Activated T-helper 1 cell treated with anti-CD3 and anti-CD28 coated beads, Interleukin-2, amount 50 U/mL, for 16 hours (primary cell): ENCODE measurements at places on chromosomes 3 and 15.

- no peak for DNase-seq
Measured at GRCh38 chr3:143188881-143189280, 69.3 kb downstream of the CHST2 start.

DNA sequence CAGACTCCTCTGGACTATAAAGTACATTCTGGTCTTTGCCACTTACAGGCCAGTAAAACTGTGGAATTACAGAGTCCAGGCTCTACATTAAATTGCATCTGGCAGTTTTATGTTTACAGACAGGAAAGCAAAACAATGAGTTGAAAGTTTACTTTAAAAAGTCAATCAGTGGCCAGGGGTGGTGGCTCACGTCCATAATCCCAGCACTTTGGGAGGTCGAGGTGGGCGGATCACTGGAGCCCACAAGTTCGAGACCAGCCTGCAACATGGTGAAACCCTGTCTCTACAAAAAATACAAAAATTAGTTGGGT is 53.8 kb downstream of the TM4SF4 start:
- DNase-seq: no peak

GRCh38 chr3:194937882-194938321 is 252.2 kb downstream of the FAM43A start:
- no peak for DNase-seq

DNA sequence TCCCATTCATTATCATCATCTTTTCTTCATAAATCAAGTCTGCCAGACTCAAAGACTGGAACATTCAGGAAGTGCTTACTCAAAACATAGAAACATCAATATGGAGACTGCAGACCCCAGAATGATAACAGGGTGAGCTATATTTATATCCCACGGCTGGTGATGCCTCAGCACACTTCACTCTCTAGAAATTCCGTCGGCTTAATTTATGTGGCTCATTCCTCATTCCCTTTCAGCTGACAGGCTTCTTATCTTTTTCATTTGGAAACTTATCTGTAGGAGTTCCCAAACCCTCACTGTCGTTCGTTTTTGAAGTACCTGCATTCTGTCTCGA is 45.5 kb downstream of the RFTN1 start:
- DNase-seq: no peak

- no peak for DNase-seq
Measured at GRCh38 chr15:63605036-63605435, 7.8 kb downstream of the FBXL22 start.

DNA sequence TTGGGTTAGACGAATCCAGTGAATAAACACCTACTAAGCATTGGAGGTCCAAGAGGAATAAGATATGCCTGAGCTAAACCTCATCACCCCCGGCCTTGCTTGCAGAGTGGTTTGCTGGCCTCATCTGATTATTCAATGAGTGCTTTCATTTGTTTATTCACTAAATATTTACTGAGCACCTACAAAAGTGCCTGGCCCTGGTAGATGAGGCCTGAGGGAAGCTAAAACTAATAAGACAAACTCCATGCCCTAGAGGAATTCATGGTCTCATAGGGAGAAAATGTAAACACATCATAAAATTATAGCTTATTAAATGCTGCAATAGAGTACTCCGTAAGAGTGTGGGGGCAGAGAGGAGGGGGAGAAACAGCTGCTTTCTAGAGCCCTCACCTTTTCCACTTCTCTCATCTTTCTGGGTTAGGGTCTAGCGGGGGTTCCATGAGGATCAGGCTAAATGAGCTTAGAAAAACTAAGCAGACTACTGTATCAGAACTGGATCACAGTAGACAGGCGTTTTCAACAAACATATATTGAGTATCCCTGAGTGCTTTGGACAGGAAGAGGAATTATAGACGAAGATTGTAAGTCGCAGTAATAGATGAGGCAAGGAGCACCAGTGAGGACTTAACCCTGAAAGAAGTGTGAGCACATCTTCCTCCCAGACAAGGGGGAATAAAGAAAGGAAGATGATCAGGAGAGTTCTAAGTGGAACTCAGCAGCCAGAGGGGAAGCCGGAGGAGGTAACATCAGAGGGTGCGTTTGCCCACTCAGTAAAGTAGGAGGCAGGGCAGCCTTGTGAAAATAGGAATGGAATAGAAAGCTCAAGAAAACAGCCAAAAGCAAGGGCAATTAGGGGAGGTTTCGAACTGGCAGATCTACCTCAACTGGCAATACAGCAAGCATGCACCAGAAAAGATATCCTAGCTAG is 31.5 kb upstream of the LAMP3 start:
- no peak for DNase-seq

GRCh38 chr3:197216914-197217313 is 81.5 kb downstream of the DLG1 start:
- DNase-seq: no peak

- DNase-seq: no peak
Measured at GRCh38 chr3:110198717-110199587, 861.6 kb upstream of the DPPA4 start.

- DNase-seq: no peak
Measured at GRCh38 chr3:73759297-73759711, 134.6 kb upstream of the PDZRN3 start.

DNA sequence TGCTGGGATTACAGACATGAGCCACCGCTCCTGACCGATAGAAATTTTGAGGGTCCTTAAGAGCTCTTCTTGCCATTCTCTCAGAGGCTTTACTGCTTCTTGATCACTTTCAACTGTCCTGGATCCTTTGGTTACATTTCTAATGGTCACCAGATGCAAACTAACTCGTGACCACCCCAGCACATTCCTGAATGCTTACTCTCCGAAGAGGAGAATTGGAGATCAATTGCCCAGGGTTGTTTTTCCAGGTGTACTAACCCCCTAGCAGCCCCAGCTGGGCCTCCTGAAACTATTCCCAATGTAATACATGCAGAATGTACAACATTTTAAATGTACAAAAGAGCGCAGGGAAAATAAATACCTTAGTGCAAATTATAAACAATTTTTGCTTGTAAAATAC is 65.1 kb upstream of the TBL1XR1 start:
- DNase-seq: no peak
